T-helper 17 cell (primary cell): ENCODE measurements at places on chromosomes 6 and 20.

GRCh38 chr6:42938987-42939809 lies 9.9 kb downstream of the CNPY3 start:
- H3K4me3 ChIP-seq, result no peak overlapping the region
- no peak overlapping the region for H3K27ac ChIP-seq
- peaks cover 4% of the 10 kb centered on the region for H3K36me3 ChIP-seq
- H3K4me1 ChIP-seq, result peaks cover 9% of the 10 kb centered on the region

- no peak for DNase-seq
- no peak overlapping the region for H3K27ac ChIP-seq
- no peaks in the 10 kb centered on the region for H3K36me3 ChIP-seq
- H3K27me3 ChIP-seq, result peaks cover 23% of the 10 kb centered on the region
These were observed 76.1 kb downstream of the COL19A1 start for GRCh38 chr6:69942485-69942884.

- no peaks in the 10 kb centered on the region for H3K27me3 ChIP-seq
- H3K4me1 ChIP-seq, result peaks cover 7% of the 10 kb centered on the region
- peaks cover 18% of the 10 kb centered on the region for H3K36me3 ChIP-seq
- DNase-seq, result no peak
- peak overlapping the region; percentile 41 for H3K27ac ChIP-seq
These were observed 119.6 kb downstream of the TMEM242 start for GRCh38 chr6:157203764-157204163.

DNA sequence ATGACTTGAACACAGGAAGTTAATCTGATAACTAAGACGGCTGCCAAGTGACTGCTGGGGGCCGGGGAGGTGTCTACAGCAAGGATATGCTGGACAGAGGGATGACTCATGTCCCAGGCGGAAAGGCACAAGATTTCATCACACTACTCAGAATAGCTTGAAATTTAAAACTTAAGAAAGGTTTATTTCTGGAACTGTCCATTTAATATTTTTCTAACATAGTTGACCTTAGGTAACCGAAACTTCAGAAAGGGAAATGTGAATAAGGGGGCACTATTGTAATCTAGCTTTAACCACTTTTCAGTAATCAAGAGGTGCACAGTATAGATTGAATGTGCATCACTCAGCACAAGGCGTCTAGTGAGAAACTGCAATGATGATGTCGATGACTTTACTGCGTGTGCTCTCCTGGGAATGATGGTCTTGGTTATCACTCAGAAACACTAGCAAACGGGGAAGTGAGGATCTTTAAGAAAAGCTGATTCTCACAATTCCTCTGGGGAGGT lies 171.5 kb downstream of the QKI start:
- no peak overlapping the region for H3K4me3 ChIP-seq
- DNase-seq, result no peak
- H3K27me3 ChIP-seq, result peaks cover 5% of the 10 kb centered on the region
- no peak overlapping the region for H3K27ac ChIP-seq
- H3K4me1 ChIP-seq, result no peaks in the 10 kb centered on the region
- no peaks in the 10 kb centered on the region for H3K36me3 ChIP-seq

- H3K27me3 ChIP-seq, result no peaks in the 10 kb centered on the region
- no peaks in the 10 kb centered on the region for H3K4me1 ChIP-seq
- H3K36me3 ChIP-seq, result no peaks in the 10 kb centered on the region
- no peak overlapping the region for H3K4me3 ChIP-seq
These were observed 111.6 kb upstream of the TENT5A start for GRCh38 chr6:81864124-81864523.

DNA sequence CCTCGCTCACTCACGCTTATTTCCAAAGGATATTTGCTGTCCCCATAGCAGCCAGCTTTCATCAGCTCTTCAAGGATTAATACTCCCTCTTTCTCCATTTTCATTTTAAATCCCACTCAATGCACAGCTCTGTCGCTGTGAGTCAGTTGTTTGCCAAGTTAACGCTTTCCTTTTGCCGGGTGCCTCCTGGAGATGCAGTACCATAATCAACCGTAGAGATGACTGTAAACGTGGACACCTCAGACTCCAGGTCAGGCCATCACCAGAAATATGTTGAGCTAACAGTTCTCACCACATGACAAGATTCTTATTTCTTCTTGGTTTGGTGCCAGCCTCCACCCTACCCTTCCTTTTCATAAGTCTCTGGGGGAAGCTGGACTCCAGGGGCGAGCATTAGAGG lies 66.6 kb upstream of the TAB2 start:
- no peaks in the 10 kb centered on the region for H3K27me3 ChIP-seq
- H3K4me1 ChIP-seq, result peaks cover 30% of the 10 kb centered on the region
- no peak overlapping the region for H3K27ac ChIP-seq
- DNase-seq, result no peak
- H3K36me3 ChIP-seq, result no peaks in the 10 kb centered on the region
- H3K4me3 ChIP-seq, result no peak overlapping the region

DNA sequence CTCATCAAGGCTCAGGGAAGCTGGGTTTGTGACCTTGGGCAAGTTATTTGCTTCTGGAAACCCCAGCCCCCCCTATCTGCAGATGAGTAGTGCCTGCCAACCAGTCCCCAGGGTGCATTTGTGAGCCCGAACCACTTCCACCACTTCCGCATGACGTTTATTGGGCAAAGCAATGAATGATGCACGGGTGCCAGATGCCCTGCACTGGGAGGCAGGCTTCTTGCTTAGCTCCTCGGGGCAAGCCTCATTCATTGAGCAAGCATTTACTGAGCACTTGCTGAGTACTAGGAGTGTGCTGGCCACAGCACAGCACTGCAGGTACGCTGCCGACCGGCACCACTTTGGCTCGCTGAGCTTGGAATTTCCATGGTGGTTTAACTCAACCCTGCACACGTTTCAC lies 60.2 kb downstream of the GNAS-AS1 start:
- DNase-seq, result no peak
- peaks cover 8% of the 10 kb centered on the region for H3K4me1 ChIP-seq
- no peak overlapping the region for H3K27ac ChIP-seq

- DNase-seq, result no peak
- H3K4me1 ChIP-seq, result peaks cover 14% of the 10 kb centered on the region
- H3K36me3 ChIP-seq, result peaks cover 6% of the 10 kb centered on the region
- H3K27me3 ChIP-seq, result no peaks in the 10 kb centered on the region
- no peak overlapping the region for H3K27ac ChIP-seq
These were observed 136.7 kb upstream of the CARMIL1 start for GRCh38 chr6:25142506-25142905.

DNA sequence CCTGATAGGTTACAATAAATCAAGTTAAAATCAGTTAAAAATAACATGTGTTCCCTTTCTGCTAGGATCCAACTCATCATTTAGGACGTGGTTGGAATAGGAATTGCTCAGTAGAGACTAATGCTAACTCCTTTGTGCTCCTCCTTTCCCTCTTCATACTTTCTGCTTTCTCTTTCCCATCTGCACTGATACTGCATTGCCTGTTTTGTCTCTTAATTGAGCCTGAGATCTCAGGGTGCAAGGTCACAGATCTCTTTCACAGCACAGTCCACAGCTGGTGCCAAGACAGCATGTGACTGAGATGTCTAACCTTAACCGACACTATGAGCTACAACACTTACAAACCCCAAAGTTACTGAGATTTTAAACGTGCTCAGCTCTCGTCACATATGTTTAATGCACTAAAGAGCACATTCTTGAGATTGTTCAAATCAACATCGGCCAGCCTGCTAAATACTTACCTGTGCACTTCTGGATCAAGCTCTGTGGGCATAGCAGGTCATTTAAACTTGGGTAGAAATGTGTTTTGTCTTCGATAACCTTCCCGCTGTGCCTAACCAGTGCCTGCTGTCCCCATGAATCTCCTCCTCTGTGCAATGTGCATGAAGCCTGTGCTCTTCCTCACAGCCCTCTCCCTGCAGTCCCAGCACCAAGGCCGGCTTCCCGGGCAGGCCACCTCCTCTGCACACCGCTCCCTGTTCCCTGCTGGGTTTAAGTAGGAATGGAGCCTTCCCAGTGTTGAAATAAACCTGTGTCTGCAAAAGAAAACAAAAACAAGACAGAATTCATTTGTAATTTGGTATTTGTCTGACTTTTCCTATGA lies 39.6 kb upstream of the AFDN start:
- no peak for DNase-seq
- no peak overlapping the region for H3K4me3 ChIP-seq
- no peak overlapping the region for H3K27ac ChIP-seq
- no peaks in the 10 kb centered on the region for H3K36me3 ChIP-seq
- H3K27me3 ChIP-seq, result peaks cover 16% of the 10 kb centered on the region
- H3K4me1 ChIP-seq, result peaks cover 7% of the 10 kb centered on the region

GRCh38 chr6:1679688-1680068 lies 70.0 kb downstream of the FOXC1 start:
- no peaks in the 10 kb centered on the region for H3K36me3 ChIP-seq
- H3K4me3 ChIP-seq, result no peak overlapping the region
- H3K4me1 ChIP-seq, result no peaks in the 10 kb centered on the region
- no peak overlapping the region for H3K27ac ChIP-seq

DNA sequence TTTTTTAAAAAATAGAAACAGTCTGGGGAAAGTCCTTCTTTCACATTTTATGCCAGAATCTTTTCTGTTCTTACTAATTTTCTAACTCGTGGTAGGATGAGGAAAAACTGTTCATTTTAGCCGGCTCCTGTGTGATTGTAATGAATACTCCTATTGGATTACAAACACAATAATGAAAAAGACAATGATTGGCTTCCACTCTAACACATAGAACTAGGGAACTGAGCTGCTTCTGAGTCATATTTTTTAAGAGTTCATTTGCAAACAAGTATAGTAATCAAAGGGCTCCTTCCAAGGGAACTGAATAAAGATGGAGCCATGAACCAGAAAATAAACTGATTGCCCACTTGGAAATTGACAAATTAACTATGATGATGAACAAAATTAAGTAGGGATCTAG lies 265.3 kb upstream of the TCF21 start:
- H3K27me3 ChIP-seq, result no peaks in the 10 kb centered on the region
- DNase-seq, result no peak
- H3K4me1 ChIP-seq, result no peaks in the 10 kb centered on the region
- H3K36me3 ChIP-seq, result no peaks in the 10 kb centered on the region
- no peak overlapping the region for H3K27ac ChIP-seq

DNA sequence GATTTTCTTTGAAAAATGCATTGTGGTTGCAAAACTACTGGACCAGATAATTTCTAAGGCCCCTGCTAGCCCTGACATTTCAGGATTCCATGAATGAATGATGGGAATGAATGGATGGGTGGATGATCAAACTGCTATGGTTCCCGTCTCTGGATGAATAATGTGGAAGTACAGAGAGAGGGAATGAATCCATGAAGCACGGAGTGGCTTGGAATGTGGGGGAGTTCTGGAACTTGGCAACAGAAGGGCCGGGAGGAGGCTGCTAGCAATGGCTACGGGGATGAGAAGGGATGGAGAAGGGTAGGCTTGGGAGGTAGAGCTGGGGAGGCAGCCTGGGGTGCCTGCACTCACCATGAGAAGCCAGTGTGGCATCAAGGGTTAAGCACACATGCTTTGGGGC lies 84.8 kb downstream of the NCR2 start:
- peaks cover 9% of the 10 kb centered on the region for H3K36me3 ChIP-seq
- peaks cover 12% of the 10 kb centered on the region for H3K4me1 ChIP-seq
- H3K27ac ChIP-seq, result no peak overlapping the region
- H3K27me3 ChIP-seq, result peaks cover 62% of the 10 kb centered on the region

GRCh38 chr6:41687501-41688175 lies 47.8 kb downstream of the TFEB start:
- no peaks in the 10 kb centered on the region for H3K27me3 ChIP-seq
- H3K4me1 ChIP-seq, result peaks cover 10% of the 10 kb centered on the region
- no peak overlapping the region for H3K4me3 ChIP-seq
- peak overlapping the region; percentile 24 for H3K27ac ChIP-seq

- H3K4me3 ChIP-seq, result no peak overlapping the region
- H3K36me3 ChIP-seq, result no peaks in the 10 kb centered on the region
- H3K4me1 ChIP-seq, result no peaks in the 10 kb centered on the region
These were observed 462.6 kb downstream of the TBC1D32 start for GRCh38 chr6:120871416-120872261.

DNA sequence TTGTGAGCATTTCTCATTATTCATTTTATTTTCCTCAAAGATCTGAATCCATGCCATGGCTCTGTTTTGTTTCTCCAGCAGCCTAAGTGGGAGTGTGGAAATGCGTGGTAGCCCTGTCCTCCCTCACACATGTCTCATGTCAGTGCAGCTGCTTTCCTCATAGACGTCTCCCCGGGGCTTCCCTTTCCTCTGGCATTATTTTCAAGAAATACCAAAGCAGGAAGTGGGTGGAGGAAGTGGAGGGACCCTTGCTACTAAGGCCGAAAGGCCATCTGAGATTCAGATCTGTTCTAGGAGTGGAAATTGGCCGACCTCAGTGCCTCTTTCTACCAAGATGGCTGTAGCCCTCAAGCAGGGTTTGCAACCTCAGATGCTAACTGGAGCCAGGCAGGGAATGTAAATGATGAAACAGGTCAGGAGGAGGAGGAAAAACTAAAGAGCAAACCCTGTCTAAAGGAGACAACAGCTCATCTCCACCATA lies 420.9 kb upstream of the PLCB4 start:
- H3K27me3 ChIP-seq, result no peaks in the 10 kb centered on the region
- peaks cover 4% of the 10 kb centered on the region for H3K36me3 ChIP-seq
- H3K4me1 ChIP-seq, result peaks cover 6% of the 10 kb centered on the region
- DNase-seq, result no peak

GRCh38 chr6:134686071-134686470 lies 263.8 kb downstream of the ALDH8A1 start:
- no peak overlapping the region for H3K4me3 ChIP-seq
- H3K4me1 ChIP-seq, result no peaks in the 10 kb centered on the region
- H3K36me3 ChIP-seq, result peaks cover 6% of the 10 kb centered on the region
- H3K27ac ChIP-seq, result no peak overlapping the region
- peaks cover 25% of the 10 kb centered on the region for H3K27me3 ChIP-seq

- no peak overlapping the region for H3K27ac ChIP-seq
- H3K4me1 ChIP-seq, result no peaks in the 10 kb centered on the region
- H3K36me3 ChIP-seq, result no peaks in the 10 kb centered on the region
- no peak for DNase-seq
These were observed 43.0 kb downstream of the KIF16B start for GRCh38 chr20:16530201-16530681.

DNA sequence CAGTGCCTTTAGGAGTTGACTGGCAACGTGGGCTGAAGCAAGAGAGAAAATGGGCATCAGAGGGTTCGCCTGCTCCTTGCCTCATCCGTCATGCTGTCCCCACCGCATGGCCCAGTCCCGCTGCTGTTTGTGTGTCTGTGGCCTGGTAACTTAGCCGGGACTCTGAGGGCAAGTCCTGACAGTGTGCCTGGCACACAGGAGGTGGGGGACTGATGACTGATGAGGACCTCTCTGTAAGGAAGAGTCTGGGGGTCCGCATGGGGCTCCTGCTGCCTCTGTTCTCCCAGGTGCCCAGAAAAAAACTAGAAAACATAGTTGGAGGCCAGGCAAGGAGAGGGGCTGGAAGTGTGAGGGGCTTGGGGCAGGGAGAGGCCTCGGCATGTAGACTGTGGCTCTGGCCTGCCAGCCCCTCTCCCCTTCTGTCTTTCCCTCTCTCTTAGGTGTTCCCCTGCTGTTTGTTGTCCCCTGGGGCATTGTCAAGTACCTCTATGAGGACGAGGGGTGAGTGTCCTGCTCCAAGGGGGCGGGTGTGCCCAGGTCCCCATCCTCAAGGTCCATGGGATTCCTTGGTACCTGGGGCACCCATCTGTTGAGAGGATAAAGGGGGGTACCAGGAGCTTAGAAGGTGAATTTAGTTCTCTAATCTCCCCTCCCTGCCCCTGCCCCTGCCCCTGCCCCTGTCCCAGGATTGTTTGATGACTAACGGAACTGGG lies 29.5 kb downstream of the GLP1R start:
- no peak overlapping the region for H3K4me3 ChIP-seq
- no peaks in the 10 kb centered on the region for H3K4me1 ChIP-seq
- no peak for DNase-seq
- peaks cover 4% of the 10 kb centered on the region for H3K36me3 ChIP-seq
- peaks cover 8% of the 10 kb centered on the region for H3K27me3 ChIP-seq

- no peaks in the 10 kb centered on the region for H3K36me3 ChIP-seq
- peaks cover 5% of the 10 kb centered on the region for H3K4me1 ChIP-seq
- no peak overlapping the region for H3K4me3 ChIP-seq
- no peak for DNase-seq
These were observed 165.2 kb upstream of the CST7 start for GRCh38 chr20:24783631-24784492.

GRCh38 chr20:52682237-52682636 lies 289.9 kb upstream of the TSHZ2 start:
- peaks cover 2% of the 10 kb centered on the region for H3K36me3 ChIP-seq
- no peak for DNase-seq
- H3K27ac ChIP-seq, result no peak overlapping the region
